DMS 273 treated with DMSO at 0.1 percent for 48 hours (cell line): ENCODE measurements at places on chromosomes 5 and 9.

DNA sequence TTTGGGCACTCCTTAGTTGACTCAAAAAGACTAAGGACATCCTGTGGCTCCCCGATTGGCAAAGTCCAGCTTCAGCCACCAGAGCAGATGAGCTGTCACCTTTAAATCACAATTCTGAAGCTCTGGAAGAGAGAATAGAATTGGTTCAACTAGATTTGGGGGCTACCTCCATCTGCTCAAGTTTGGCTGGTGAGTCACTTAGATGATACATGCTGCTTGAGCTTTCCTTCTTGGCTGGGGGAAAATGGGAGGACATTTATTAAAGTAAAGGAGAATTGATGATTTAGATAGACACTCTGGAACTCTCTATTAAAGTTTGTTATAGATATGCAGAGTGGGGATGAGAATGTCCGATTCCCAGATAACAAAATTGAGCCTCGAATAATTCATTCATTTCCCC, 30.0 kb upstream of the GRIA1 start:
- DNase-seq = no peak

DNA sequence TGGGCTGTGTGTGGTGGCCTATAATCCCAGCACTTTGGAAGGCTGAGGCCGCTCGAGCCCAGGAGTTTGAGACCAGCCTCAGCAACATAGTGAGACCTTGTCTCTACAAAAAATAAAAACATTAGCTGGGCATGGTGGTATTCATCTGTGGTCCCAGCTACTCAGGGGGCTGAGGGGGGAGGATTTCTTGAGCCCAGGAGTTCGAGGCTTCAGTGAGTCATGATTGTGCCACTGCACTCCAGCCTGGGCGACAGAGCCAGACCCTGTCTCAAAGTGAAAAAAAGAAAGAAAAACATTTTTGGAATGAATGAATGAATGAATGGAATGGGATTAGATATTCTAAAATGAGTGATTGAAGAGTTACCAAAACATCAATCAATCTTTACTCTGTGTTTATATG, 85.8 kb downstream of the FGF1 start:
- DNase-seq = no peak

DNA sequence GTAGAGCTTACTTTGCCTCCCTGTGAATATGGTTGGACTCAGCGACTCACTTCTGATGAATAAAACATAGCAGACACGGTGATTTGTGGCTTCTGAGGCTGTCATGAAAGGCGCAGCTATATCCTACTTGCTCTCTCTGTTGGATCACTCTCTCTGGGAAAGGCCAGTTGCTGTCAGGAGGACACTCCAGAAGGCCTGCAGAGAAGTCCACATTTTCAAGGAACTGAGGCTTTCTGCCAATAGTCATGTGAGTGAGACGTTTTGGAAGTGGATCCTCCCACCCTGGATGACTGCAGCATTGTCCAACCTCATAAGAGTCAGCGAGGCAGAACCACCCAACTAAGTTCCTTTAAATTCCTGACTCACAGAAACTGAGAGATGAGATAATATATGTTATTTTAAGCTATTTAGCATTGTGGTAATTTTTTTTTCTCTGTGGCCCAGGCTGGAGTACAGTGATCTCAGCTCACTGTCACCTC, 156.0 kb upstream of the MAST4 start:
- no peak for DNase-seq

- no peak for DNase-seq
These were observed 431 bp downstream of the RNF208 start for GRCh38 chr9:137221506-137222111.

DNA sequence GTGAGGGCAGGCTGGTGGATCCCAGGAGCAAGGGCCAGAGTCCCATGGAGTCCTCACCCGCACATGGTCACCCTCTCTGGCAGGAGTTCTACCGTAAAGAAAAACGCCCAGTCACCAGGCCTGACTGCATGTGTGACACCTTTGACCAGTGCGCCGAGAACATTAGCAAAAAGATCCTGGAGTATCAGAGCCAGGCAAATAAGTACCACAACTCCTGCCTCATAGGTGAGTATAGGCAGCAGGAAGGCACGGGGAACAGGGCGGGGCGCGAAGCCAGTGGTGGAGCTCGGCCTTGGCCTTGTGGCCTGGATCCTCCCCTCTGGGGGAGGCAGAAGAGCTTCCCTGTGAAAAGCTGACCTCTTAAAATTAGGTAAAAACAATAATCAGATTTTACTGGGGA, 45.4 kb upstream of the TDRD7 start:
- DNase-seq = no peak

DNA sequence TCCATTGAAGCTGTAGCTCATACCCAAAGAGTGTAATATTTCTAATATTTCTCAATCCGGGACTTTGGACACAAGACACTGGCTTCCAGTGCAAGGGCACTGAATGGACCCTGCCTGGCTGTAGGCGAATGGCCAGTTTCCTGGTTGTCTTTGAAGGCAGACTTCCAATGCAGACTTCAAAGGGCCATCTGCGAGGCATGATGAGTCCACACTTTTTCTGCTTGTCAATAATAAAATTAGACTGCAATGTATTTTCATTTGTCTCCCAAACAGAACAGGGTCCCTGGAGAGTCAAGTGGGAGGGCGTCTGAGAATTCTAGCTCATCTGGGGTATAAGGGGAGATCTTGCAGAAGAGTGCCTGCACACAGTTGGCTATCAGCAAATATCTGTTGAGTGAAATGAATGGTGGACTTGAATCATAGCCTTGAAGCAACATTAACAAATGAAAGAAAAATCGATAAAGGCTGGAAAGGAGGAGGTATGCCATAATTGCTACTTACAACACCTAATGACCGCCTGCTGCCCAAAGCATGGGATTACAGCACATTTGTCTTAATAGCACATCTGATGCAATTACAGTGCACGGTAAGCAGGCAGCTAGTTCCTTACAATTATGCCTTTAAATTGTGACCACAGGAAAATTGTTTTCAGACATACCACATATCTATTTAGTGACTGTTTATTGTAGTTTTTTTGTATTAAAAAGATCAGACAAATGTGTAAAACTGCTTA, 137.5 kb downstream of the ARHGEF28 start:
- DNase-seq = no peak

DNA sequence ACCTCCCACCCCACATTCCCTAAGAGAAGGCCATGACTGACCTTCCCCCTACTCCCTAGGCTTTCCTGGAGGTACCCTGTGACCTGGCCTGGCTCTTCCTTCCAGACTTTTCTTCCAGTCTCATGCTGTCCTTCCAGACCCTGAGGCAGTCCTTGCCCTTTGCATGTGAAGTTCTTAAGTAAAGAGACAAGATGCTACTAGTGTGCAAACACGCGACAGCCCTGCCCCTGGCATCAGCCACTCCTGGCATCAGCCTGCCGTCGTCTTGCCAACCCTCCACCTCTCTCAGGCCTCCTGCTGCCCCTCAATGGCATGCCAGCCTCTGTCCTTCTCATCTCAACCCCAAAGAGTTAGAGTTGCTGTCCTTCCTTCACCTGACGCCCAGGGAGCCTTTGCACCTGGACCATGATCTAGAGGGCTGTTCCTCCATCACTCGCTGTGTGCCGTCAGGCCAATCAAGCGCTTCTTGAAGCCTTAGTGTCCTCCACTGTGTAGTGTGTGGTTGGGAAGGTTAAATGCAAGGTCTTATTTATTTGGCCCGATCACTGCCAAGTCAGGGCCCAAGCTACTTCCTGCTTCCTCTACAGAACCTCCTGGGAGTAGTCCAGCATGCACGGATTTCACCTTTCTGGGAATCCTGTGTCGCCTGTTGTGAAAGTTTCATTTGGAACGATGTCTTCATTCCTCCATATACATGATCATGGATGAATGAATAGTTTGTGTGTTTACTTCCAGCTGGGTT, 61.9 kb downstream of the WWC1 start:
- no peak for DNase-seq

DNA sequence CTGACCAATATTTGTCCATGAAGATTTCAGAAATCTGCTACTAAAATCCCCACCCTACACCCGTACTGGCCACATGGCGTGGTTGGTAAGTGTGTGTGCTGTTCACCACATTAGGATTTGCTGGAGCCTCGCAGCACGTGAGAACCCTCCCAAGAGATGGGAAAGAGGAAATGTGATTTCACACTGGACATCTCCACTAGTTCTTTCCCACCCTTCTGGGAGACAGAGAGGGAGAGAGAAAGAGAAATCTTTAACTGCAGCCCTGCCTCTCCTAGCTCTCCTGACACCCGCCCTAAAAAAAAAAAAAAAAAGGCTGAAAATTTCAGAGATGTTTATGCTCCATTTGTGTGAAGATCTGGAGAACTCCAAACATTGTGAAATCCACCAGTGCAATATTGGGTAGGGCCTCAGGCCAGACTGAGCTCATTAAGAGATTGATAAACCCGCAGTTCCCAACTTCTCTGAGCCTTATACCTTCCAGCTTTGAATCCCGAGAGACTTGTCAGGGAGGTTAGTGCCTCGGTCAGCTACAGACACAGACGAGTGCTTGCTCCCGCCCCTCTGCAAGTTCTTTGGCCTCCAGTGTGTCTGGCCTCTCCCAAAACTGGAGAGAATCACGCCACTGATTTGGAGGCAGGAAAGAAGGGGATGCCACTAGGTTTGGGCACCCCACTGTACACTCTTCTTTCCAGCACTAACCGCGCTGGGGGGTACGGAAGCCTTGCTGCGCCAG, 1.9 kb downstream of the SPRY4 start:
- DNase-seq = no peak

DNA sequence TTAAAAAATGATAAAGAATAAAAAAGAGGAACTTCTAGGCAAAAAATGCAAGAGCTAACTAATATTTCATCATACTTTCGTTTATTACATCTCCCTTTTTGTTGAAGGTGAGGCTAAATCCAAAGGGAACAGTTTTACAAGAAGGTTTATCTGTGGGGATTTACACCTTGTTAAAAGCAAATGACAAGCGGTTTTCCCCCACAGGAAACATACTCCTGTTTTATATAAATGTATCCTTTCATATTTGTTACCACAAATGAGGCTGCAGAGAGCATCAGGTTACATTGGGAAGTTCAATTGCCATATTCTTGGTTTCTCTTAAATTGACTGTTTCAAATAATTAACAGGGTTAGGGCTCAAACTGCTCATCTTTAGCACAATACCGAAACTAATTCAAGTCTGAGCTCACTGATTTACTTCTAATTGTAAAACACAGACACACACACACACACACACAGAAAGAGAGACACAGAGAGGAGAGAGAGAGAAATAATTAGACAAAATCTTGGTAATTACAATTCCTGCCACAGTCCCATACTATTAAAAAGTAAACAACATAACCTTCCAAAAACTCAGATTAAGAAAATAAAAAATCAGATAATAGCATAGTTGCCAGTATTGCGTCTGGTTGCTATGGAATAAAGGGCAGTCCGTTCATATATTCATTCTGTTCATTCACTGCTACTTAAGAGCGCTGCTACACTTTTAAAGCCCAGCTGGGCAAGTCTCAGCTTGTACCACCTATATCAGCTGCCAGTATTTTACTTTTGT, 17.1 kb downstream of the RFX3 start:
- DNase-seq = peak; percentile 36
